Hippocampal formation (tissue), 2 donors: ENCODE measurements at places on chromosomes 5 and 9.

DNA sequence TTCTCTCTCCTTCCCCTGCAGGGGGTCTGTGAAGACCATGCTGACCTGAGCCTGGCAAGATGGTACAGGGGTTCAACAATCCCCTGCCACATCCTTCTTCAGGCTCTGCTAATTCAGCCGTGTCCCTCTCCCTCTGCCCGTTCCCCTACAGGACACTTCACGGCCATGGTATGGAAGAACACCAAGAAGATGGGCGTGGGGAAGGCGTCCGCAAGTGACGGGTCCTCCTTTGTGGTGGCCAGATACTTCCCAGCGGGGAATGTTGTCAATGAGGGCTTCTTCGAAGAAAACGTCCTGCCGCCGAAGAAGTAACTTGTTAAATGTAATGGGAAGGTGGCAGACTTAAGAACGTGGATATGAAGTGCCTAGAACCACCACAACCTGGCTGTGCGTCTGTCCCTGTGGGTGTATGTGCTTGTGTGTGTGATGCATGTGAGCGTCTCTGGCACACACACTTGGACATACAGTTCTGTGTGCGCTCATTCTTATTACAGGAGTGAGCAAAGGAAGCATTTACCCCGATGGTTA lies 6.9 kb upstream of the CCIN start:
- DNase-seq = no peak

GRCh38 chr9:87333802-87334201 lies 163.9 kb upstream of the DAPK1 start:
- DNase-seq = no peak

- DNase-seq = no peak
Observed at GRCh38 chr5:124519396-124519795, 227.0 kb downstream of the ZNF608 start.

GRCh38 chr5:75608870-75609269 lies 2.4 kb upstream of the ANKDD1B start:
- no peak for DNase-seq

GRCh38 chr5:167442922-167443321 lies 848.5 kb upstream of the WWC1 start:
- DNase-seq = no peak

- no peak for DNase-seq
Observed at GRCh38 chr9:129876815-129877214, 41.6 kb downstream of the USP20 start.

DNA sequence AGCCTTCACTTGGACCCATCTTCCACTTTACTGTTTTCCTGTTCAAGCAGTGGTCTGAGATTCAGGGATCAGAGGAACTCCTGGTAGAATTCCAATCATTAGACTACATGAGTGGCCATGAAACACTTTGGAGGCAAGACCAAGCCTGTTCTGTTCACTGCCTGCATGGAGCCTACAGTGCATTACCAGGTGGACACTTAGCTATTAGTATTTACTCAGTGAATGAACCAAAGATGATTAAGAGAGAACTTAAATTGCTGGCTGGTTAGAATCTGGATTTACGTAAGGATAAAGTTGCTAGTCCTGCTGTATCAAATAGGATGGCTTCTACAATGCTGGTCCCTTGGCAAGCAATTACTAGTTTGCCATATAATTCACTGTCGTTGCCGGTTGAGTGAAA lies 245.5 kb downstream of the ARRDC3 start:
- no peak for DNase-seq

- no peak for DNase-seq
Observed at GRCh38 chr5:127754259-127754658, 51.1 kb downstream of the CCDC192 start.

- no peak for DNase-seq
Observed at GRCh38 chr5:175800656-175801081, 70.7 kb upstream of the CPLX2 start.

DNA sequence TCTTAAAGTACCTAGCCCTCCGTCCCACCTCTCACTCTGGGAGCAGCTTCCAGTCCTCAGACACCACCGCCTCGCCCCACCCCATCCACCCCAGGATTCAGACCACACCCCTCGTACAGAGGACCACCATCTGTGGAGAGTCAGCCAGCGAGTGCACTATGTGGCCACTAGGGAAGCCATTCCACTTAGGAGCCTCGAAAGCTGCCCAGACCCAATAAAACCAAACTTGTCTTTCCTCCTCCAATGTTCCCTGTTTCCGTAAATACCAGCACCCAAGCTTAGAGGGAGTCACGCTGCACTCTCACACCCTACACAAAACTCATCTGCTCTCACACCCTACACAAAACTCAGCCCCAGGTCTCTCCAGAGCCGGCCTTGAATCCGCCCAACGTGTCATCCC lies 1.9 kb downstream of the GCNT4 start:
- no peak for DNase-seq

GRCh38 chr5:11384441-11385250 lies 519.6 kb downstream of the CTNND2 start:
- DNase-seq = peak; percentile 60
